ENCODE measurements at places on chromosomes 13 and 19.

DNA sequence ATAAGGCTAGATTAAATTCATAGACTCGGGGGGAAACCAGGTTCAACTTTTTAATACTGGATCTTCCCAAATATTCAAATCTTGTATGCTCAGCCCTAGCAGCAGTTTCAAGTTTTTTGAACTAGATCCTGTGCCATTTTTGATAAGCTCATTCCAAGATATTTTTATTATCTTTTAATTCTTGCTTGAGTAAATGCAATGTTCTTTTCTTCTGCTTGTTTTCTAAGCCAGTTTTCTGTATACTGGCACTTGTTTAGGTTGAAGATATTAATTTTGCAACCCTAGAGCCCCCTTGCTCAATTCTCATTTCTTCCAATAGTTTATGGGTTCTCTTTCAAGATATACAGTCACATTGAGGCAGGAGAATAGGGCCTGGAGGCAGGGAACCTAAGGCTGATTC is 13.1 kb upstream of the PNMA8C start:
- DNase-seq = no peak

DNA sequence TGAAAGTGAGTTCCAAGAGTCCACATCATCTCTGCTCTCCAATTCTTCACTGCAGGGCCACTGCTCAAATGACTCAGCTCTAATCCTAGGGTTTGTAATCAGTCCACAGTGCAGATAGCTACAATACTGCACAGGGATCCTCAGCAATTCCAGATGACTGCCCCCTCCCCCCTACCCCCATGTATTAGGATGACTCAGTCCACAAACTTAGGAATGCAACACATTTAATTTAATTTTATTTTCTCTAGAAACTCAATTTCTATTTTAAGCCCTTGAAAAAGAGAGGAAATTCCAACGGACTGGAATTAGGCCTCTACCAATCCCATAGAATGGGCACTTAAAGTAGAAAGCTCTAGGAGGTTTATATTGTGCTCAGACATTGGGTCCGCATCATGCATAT is 173.8 kb upstream of the SOX21 start:
- no peak for DNase-seq

- no peak for DNase-seq
Observed at GRCh38 chr13:33541962-33542308, 256.4 kb upstream of the STARD13 start.

GRCh38 chr13:108595436-108596274 is 33.8 kb upstream of the MYO16 start:
- no peak for DNase-seq

DNA sequence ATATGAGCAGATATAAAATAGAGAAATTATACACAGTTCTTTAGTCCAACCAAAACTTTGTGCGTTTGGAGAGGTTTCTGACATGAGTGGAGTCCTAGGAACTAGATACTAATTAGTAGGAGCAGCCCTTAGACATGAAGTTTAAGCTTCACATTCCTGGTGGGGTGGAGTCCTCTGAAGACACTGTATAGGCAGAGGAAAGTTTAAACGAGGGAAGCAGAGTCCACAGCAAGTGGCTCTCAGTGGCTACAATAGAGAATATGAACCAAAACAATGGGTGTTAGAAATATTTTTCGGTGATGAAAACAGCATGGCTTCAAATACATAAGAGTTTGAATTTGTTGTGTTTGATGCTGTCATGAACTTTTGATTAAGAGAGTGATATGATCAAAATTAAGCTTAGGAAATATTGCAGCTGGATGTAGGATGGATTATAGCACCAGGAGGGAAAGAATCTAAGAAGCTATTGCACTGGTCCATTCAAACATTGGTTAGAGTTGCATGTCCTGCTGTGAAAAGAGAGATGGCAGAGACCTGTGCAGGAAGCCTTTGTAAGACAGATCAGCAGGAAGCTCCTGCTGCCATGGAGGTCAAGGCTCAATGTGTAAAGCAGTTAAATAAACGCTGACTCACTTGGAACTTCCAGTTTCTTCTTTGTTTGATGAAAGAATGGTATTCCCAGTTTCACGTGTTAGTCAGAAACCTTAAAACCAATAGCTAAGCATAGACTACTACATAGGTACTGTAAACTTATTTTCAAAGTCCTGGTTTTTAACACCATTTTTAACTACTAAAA is 175.2 kb downstream of the TDRD3 start:
- DNase-seq = no peak

DNA sequence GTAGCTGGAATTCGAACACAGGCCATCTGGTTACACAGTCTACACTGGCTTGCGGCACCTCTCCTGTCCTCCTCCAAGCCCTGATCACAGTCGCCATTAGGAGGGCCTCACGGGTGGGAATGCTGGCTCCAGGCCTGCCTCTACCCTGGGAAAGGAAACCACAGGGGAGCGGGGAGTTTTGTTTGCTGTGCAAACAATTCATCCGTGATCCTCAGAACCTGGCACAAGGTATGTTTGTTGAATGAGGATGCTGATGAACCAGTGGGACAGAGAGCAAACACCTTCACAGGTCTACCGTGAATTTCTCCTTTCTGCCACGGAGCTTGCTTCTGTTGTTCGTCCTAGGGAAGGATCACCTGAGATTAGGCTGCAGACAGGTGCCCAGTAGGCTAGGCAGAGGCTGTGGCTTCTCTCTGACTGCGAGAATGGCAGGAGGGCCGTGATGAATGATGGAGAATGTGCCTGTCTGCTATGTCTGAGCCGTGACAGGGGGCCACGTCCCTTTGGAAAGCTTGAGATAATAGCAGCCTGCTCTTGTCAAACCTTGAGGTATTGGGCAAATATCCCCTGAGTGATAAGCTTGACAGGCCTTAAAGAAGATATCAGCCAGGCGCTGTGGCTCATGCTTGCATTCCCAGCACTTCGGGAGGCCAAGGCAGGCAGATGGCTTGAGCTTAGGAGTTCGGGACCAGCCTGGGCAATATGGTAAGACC is 36.7 kb downstream of the PIN1 start:
- DNase-seq = no peak
